ENCODE measurements at places on chromosomes 1 and 21.

DNA sequence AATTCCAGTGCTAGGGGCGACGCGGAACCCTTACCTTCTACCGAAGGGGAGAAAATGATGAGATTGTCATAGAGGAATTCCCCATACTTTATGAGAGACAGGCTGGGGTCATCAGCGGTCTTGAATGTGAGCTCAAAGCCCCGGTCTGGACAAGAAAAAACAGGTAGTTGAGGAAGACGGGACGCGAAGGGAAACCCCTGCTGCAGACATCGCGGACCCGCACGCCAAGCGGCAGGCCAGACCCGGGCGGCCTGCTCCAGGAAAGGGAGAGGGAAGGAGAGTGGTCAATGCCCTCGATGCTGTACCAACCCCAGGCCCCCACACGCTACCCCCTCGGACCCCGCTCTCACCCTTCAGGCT is 342 bp downstream of the DDOST start:
- DNase-seq, result no peak

GRCh38 chr1:94827434-94827833 is 7.3 kb downstream of the SLC44A3 start:
- DNase-seq, result no peak

DNA sequence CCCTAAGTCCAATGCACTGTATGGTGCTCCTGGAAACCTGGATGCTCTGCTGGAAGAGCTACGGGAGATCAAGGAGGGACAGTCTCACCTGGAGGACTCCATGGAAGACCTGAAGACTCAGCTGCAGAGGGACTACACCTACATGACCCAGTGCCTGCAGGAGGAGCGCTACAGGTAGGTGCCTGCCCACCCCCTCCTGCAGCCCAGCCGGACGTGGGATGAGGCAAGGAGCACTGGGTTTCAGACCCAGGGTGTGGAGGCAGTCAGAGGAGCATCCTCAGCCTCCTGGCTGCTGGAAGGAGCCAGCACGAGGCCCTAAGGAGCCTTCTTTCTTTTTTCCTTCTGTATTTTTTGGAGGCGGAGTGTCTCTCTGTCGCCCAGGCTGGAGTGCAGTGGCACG is 42.0 kb downstream of the TMCC2 start:
- DNase-seq, result no peak

DNA sequence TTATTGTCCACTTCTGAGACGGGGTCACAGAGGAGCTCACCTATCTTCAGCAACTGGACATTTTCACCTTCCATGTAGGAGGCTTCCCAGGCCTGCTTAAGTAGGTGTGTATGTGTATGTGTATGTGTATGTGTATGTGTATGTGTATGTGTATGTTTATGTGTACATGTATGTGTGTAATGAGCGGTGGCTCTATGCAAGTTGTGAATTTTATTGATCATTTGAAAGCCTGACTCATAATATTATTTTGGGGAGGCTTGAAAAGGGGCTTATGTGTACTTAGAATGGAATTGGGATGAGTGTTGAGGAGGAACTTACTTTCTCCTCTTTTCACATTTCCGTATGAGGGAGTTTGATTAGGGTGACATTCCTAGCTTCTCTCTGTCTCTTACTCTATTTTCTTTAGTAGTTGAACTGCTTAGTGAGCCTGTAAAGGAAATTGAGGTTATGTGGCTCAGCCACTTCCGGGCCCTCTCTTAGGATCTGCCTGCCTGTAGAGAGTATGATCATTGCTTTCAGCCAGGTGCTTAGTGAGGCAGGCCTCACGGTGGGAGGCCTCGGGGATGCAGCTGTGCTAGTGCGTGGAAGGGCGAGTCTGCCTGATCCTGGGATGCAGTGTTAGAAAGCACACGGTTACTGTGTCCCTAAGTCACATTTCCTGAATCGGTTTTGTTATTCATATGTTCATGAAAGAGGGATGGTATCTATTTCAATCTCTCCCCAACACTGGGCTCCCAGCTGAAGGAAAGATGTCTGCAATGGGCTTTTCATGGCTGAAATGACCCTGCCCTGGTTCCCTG is 61.0 kb downstream of the IER5 start:
- DNase-seq, result no peak

GRCh38 chr21:41418956-41419680 is 6.9 kb upstream of the MX1 start:
- no peak for DNase-seq

- DNase-seq, result no peak
Measured at GRCh38 chr1:175413367-175413766, 220.8 kb upstream of the KIAA0040 start.

- no peak for DNase-seq
Measured at GRCh38 chr1:201302163-201303152, 19.2 kb downstream of the PKP1 start.

- no peak for DNase-seq
Measured at GRCh38 chr1:59516881-59517280, 220.0 kb downstream of the FGGY start.

GRCh38 chr1:156160000-156160742 is 6.8 kb downstream of the SEMA4A start:
- no peak for DNase-seq

GRCh38 chr1:95086949-95087533 is 14.3 kb upstream of the ALG14 start:
- DNase-seq, result no peak

- no peak for DNase-seq
Measured at GRCh38 chr1:111474106-111474505, 322 bp downstream of the C1orf162 start.

- no peak for DNase-seq
Measured at GRCh38 chr1:246631426-246631825, 65.2 kb downstream of the CNST start.

- no peak for DNase-seq
Measured at GRCh38 chr1:41591891-41592290, 107.4 kb upstream of the EDN2 start.

DNA sequence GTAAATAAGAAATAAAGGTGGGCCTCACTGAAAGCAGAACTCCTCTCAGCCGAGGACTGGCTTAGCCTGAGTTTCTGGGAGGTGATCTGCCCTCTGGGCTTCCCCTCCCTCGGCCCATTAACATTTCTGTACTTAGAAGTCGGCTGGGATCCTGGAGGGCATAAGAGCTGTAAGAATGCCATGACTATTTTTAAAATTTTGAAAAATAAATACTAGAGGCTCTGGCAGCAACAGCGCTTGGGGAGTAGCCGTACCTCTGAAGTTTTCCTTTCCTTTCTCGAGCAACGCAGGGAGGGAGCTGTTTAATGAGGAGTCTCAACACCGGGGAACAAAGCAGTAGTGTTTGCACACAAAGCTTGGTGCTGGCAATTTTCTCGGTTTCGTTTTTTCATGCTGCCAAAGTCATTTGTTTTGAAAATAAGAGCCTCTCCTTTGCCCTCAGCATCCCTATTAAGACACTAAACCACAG is 498.7 kb downstream of the SMYD3 start:
- DNase-seq, result no peak

DNA sequence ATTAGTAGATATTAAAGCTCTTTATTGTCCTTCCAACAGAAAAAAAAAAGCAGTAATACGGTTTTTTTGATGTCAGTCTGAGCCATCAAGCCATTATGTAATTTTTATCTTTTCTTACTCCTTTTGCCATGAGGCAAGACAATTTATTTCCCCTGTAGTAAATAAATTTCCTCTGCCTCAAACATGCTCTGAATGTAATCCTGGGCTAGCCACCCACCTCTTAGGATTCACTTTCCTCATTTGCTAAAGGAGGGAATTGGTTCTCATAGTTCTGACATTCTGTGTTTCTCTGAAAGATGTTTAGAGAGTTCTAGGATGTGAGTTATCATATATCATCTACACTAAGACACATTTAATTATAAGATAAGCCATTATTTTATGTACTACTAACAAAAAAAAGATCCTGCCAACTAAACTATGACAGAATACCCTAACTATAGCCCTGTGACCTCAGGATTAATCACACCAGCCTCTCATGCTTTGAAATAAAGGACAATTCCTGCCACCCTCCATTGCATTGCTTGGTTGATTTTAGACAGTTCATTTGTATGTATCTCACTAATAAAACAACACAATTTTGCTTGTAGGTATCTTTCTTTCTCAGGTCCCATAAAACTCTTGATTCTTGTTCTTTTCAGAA is 34.0 kb upstream of the RAP1A start:
- DNase-seq, result no peak

Data from NCI-H1417 treated with DMSO at 0.1 percent for 48 hours (cell line).